ENCODE measurements at places on chromosomes 12 and 14. TPM values are rescaled to one million over a fixed set of nuclear protein-coding genes. Genes with fewer than 3 reads are reported as not detected.

DNA sequence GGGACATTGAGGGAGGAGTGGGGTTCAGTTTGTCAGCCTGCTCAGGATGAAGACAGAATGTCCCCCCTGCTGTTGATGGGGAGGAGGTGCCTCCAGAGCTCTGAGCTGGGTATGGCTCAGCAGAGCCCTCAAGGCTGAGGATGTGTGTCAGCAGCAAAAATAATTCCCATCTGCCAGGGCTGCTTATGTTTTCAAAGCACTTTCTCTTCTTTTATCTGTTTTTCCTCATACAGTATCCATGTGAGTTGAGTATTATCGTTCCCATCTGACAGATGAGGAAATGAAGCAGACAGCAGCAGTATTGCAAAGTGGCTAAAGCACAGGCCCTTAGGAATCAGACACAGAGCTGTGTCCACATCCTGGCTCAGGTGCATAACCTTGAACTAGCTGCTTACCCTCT lies 94.1 kb downstream of the SLC8A3 start:
- DNase-seq: no peak

- DNase-seq: no peak
Observed at GRCh38 chr12:96041181-96041580, 5.8 kb upstream of the LTA4H start.

- DNase-seq: no peak
Observed at GRCh38 chr14:18660585-18660922, 59.6 kb downstream of the OR11H12 start.

GRCh38 chr12:41795051-41795600 lies 349.5 kb downstream of the GXYLT1 start:
- no peak for DNase-seq

- DNase-seq: no peak
Observed at GRCh38 chr14:50062438-50063085, 53.8 kb downstream of the VCPKMT start.

- no peak for DNase-seq
Observed at GRCh38 chr12:21580748-21581516, 23.7 kb downstream of the GYS2 start.

- no peak for DNase-seq
Observed at GRCh38 chr14:44700184-44700583, 193.1 kb upstream of the FSCB start.

RDH16 gene
- total RNA-seq: 0.27 TPM

GRCh38 chr12:46449316-46449715 lies 76.7 kb upstream of the SLC38A2 start:
- no peak for DNase-seq

DNA sequence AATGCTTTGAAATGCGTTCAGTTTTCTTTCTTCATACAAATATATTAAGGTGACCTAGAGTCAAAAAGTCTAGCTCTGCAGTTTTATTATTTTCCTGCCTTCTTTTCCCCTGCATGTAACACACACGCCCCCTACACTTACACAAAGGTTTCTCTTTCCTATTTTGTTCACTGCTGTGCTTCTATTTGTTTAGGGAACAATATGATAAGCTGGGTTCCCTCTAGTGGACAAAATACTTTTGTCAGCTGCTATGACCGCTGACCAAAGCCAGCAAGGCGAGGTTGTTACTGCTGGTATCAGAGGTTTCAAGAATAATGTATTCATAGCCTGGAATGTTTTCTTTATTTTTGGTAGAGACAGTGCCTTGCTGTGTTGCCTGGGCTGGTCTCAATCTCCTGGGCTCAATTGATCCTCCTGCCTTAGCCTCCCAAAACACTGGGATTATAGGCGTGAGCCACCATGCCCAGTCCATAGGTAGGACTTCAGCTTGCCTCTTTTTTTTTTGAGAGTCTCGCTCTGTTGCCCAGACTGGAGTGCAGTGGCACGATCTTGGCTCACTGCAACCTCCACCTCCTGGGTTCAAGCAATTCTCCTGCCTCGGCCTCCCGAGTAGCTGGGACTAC lies 33.4 kb downstream of the FNTB start:
- no peak for DNase-seq

RERG gene
- 7.0 TPM for total RNA-seq

DNA sequence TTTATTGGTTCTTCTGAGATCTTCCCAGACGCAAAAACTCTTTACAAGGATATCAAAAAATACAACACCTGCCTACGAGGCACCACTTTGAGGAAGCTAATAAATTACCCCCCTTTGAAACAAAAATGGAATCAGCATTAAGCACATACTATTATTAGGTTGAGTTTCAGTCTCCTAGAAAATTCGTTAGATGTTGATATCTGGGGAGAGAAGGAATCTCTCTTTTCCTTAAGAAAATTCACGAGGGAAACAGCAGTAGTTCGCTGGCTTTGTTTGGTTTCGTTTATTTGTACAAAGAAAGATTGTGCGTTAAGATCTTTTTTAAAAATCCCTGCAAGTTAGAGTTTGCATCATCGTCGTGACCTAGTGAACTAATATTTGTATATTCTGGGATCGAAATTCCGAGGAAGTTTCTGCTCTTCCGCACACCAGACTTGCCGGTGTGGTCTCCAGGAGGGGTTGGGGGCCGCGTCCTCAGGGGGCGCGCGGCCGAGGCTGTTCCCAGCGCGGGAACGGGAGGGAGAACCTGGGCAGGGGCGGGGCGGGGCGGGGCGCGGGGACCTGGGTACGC lies 12.1 kb downstream of the NKX2-1 start:
- DNase-seq: no peak

- no peak for DNase-seq
Observed at GRCh38 chr14:71996610-71997009, 64.4 kb downstream of the RGS6 start.

CISTR gene
- total RNA-seq: 1.4 TPM

GRCh38 chr14:59310633-59311032 lies 122.2 kb downstream of the DAAM1 start:
- DNase-seq: no peak

TDRD9 gene
- total RNA-seq: 3.5 TPM

DNA sequence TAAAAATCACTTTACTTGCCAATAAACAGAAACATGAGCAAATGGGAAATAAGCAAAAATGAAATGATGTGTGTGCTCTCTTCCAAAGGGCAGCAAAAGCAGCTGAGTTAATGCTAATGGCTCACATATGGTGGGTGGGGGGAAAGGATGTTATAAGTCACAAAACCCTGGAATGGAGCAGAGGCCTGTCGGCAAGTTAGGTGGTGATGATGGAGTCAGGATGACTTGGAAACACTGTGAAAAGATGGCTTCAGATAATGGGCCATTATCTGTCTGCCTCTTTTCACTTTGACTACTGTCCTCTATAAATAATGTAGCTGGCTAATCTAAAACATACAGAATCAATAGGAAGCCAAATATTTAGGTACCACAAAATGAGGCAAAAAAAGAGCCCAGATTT lies 228.7 kb downstream of the APAF1 start:
- no peak for DNase-seq

DNA sequence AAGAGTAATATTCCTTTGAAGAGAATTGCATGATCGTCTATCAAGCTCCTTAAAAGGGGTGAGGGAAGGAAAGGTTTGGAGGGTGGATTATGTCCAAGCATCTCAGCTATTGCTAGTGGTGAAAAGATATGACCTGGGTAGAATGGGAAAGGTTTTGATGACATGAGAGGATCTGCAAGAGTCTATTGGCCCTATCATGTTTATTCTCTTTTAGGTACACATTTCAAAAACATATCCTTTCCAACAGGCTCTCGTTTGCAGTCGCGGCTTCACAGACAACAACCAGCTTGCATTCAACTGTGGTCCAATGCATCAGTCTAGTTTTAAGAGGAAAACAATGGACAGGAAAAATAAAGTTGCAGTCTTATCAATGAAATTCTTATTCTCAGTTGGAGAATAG lies 17.1 kb downstream of the FOXG1 start:
- DNase-seq: no peak

GRCh38 chr14:53510281-53510912 lies 357.3 kb upstream of the DDHD1 start:
- no peak for DNase-seq

KLRG1 gene
- total RNA-seq: 3.1 TPM

TSPAN8 gene
- total RNA-seq: 0.68 TPM

DNA sequence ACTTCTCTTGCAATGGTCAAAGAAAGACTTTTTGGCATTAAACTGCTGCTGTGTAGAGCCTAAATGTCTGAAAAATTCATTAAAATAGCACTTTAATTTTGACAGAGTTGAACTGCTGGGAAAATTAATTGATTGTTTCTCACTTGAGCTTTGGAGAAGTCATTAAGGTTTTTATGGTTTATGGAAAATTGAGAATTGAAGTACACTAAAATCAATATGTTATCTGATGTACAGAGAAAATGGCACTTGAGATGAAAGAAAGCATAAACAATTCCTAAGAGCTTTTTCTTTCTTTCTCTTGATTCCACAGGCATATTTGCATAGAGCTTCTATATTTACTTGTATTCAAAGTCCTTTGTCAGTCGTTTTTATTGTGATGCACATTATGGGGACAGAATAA lies 188.5 kb upstream of the CAND1 start:
- no peak for DNase-seq

DNA sequence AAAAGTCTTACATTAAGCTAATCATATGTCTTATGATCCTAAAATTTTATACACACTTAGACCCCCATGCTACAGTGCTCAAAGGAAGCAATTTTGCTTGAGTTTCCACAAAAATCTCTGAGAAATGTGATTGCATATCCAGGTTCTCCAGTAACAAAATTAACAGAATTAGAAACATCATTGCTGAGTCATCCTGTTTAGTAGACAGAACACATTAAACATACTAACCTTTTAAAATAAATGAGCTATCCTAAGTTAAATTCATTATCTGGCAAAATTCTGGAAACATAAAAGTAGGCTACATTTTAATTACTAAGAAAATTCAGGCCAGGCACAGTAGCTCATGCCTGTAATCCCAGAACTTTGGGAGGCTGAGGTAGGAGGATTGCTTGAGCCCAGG lies 94.7 kb downstream of the DENND5B start:
- no peak for DNase-seq

A2M gene
- 634 TPM for total RNA-seq

- no peak for DNase-seq
Observed at GRCh38 chr12:104994336-104994735, 8.2 kb downstream of the NOPCHAP1 start.

- no peak for DNase-seq
Observed at GRCh38 chr12:59080101-59080500, 159.8 kb upstream of the LRIG3 start.

DNA sequence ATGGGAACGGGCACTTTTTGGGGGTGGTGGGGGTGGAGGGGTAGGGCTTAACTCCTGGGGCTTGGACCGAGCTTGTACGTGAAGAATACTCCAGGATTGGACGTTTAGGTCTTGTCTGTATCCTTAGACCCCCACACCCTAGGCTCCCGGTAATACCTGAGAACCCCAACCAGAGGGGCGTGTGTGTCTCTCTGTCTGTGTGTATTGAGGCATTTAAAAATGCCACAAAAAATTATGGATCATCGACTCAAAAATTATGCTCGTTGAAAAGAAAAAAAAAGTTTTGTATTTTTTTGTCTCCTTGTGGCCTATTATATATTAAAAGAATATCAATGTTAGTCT lies 459 bp downstream of the PPFIBP1 start:
- no peak for DNase-seq

DNA sequence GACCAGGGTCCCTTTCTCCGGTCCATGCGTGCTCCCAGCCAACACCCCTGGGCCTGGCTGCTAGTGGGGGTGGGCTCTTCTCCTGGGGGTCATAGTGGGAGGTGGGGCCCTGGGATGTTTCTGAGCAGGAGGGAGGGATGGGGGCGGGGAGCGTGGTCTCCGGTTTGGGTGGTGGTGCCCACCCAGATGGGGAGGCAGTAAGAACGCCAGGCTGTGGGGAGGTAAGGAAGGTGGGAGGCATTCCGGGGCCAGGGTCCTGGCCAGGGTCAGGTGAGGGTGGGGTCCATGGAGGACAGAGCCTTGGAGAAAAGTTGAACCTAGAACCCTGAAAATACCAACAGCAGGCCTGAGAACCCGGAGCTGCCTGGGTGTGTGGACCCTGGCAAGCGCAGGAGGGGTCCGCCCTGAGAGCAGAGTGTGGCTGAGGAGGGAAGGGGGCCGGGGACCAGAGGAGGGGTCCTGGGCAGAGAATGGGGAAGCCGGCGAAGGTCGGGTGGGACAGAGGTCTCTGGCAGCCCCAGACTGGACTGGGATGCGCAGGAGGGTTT lies 5.7 kb downstream of the CRIP2 start:
- DNase-seq: peak; percentile 32

GRCh38 chr14:44700694-44701093 lies 193.6 kb upstream of the FSCB start:
- DNase-seq: no peak

LRTM2 gene
- not detected for total RNA-seq

DNA sequence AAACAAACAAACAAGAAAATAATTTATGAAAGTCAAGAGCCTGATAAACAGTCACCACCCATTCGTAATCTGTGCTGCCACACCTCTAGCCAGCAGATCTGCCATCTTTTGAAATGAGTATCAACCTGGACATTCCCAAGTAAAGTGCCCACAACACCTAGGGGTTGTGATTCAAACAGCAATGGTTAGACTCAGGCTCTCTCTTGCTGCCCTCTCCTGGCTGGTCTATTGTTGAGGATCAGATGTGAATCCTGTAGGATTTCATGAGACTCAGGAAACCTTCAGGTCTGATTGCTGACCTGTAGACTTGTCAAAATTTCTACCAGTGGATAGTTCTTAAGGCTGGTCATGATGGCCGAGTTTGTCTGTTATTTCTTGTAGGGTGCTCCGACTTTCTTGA lies 26.8 kb downstream of the DGLUCY start:
- DNase-seq: no peak

DNA sequence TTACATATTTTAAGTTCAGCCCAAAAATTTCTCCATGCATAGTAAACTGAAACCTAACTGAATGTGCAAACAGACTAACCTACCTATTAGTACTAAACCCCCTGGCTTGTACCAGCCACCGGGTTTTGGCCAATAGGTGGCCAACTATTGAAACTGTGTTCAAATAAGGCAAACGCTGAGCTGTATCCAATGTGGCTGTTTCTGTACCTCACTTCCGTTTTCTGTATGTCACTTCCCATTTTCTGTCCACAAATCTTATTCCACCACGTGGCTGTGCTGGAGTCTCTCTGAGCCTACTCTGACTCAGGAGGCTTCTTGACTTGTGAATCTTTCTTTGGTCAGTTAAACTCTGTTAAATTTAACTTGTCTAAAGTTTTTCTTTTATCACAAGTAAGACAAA lies 6.0 kb upstream of the FBXO34 start:
- no peak for DNase-seq

GRCh38 chr12:131287938-131288764 lies 334.4 kb downstream of the ADGRD1 start:
- no peak for DNase-seq

- no peak for DNase-seq
Observed at GRCh38 chr12:108234158-108234557, 105.0 kb downstream of the CMKLR1 start.

DNA sequence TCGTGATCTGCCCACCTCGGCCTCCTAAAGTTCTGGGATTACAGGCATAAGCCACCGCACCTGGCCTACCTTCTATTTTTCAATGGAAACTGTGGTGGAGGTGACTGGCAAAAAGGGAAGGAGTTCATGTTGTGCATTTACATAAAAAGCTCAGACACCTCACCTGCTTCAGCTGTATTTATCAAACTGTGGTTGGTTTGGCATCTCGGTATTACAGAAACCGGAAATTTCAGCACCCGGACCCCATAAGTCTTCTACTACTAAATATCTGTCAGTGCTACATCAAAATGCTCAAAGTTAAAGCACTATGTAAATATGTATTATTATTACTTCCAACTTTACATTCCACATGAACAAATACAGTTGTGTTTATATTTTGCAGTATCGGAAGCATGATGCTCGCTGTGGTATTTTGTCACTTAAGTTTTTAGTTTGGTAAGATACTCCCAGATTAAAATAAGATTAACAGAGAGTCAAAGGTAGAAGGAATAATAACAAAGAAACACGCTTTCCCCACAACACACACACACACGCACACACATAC lies 95.4 kb downstream of the ITPR2 start:
- no peak for DNase-seq

All from left cardiac atrium (tissue), 4 donors.